GM12864 (cell line): ENCODE measurements at places on chromosomes 1 and 21.

GRCh38 chr1:220882061-220882891, 3.0 kb downstream of the HLX start:
- no peak for DNase-seq

- no peak for DNase-seq
These were observed 11.3 kb downstream of the LY9 start for GRCh38 chr1:160807247-160807646.

DNA sequence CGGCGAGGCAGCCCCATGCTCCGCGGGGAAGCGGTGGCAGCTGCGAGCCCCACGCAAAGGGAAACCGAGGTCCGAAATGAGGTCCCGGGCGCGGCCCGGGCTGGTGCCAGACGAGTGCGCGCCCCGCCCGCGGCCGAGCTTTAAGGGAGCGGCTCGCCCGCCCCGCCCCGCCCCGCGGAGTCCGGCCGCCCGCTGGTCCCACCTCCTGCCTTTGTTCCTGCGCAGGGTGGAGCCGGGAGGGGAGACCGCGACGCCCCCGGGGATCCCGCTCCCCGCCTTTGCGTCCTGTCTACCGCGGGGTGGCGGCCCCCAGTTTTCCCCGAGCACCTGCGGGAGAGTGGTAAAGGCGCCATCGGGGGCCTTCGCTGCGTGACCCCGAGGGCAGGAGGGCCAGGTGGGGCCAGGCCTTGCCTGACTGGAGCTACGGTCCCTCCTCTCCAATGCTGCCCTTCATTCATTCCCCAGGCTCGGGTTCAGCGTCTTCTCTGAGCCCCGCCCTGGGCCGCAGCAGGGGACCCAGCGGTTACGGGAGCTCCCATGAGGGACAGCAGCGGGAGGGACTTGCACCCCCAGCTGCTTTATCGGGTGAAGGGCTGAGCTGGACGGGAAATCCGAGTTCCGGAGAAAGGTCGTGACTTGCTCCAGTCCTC, at the start of gene HES2:
Gene HES2, minus strand, starts transcription at position 116 of the 650 bp plus-strand sequence. Its CDS starts 99 bp downstream, at position 17.
- no peak for DNase-seq

DNA sequence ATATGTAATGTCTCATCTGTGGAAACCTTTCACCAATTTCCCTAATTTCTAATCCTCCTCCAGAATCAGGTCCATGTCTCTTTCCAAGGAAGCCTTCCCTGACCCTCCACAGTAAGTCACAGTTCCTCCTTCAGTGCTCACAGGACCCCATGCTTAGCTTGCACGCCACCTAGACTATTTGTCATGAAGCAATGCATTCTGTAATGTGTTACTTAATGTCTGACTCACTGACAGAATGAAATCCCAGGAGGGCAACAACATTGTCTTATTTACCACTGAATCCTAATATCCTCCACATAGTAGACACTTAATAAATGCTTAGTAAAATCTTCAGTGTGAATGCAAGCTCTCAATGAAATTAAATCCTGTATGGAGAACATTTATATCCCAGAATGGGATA, 245.9 kb upstream of the PLD5 start:
- no peak for DNase-seq

DNA sequence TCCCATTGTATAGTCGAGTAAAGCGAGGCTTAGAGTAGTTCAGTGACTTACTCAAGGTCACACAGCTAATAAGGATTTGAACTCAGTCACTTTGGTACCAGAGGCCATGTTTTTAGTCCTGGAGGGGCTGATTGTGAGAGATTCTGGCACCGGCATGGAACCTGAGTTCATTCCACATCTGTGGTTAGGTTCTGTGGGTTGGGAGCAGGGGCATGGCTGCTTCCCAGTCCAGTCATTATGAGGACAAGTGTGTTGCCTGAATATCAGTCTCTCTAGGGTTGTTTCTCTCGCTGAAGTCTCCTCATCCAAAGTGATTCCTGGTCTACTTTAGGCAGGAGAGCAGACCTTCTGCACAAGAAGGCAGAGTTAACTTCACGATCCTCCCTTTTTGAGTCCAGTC, 90.6 kb downstream of the C1orf94 start:
- DNase-seq = no peak

DNA sequence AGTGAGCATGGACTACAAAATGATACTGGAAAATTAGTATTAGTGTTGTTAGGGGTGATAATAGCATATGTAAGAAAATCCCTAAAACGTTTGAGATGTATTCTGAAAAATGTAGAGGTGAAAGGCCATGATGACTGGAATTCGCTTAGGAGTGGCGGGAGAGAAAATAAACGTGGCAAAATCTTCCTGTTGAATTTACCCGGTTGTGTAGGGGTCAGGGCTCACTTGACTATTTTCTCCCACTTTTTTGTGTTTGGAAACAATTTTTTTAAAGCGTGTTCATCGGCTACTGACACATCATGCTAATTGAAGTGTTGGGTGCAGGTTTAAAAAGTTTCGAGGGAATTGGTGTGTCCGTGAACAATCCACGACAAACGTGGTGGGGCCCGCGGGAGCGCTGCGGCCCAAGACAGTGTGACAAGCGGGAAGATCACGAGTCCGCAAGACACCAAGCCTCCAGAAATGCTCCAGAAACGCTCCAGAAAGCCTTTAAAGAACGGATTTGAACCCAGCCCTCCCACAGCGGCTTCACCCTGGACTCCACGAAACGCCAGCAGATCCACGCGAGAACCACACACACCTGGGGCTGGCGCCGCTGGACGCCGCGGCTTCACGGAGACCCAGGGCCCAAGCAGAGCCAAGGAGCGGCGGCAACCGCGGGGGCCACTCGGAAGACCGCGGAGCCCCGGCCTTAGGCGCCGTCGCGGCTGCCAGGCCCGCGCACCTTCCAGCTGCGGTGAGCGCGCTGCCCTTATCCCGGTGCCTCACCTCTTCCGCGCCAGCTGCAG, 573 bp downstream of the PSMG1 start:
- no peak for DNase-seq
